ENCODE measurements at places on chromosomes 7 and 10. TPM values are rescaled to one million over a fixed set of nuclear protein-coding genes. Genes with fewer than 3 reads are reported as not detected.

GRCh38 chr10:70596110-70596798 lies 6.3 kb downstream of the PRF1 start:
- H3K4me3 ChIP-seq, result no peak overlapping the region
- H3K27ac ChIP-seq, result no peak overlapping the region
- no peak for DNase-seq
- H3K27me3 ChIP-seq, result peaks cover 9% of the 10 kb centered on the region

DNA sequence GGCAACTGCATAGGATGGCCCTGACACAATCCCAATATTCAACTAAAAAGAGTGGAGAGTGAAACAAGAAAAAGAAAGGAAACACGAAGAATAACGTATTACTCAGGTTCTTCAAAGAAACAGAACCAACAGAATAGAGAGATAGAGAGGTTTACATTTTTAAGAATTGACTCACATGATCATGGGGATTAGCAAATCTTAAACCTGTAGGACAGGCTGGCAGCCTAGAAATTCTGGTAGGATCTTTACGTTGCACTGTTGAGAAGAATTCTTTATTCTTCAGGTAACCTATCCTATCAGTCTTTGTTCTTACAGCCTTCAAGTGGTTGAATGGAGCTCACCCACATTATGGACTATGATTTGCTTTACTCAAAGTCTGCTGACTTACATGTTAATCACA lies 103.9 kb downstream of the AASS start:
- H3K27ac ChIP-seq, result no peak overlapping the region
- no peaks in the 10 kb centered on the region for H3K4me1 ChIP-seq
- H3K4me3 ChIP-seq, result no peak overlapping the region
- no peaks in the 10 kb centered on the region for H3K36me3 ChIP-seq
- DNase-seq, result no peak
- peaks cover 5% of the 10 kb centered on the region for H3K27me3 ChIP-seq

DNA sequence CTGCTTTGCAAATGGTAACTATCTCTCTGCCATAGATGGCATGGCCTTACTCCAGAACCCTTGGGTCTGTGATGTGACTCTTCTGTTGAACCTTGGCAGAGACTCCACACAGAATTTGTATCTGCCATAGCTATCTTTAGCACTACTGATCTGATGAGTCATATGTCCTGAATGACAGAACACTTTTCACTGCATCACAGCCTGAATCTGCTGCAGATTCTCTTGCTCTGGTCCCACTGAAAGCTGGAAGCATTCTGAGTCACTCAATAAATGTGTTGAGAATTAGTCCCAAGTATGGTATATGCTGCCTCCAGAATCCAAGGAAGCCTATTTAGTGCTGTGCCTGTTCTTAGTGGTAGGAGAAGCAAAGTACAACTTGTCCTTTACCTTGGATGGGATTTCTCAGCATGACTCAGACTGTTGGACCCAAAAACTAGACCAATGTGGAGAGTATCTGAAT lies 39.5 kb upstream of the ANKRD1 start:
- H3K4me1 ChIP-seq, result peaks cover 9% of the 10 kb centered on the region
- H3K36me3 ChIP-seq, result no peaks in the 10 kb centered on the region
- H3K4me3 ChIP-seq, result no peak overlapping the region
- peak overlapping the region; percentile 80 for H3K27ac ChIP-seq
- H3K27me3 ChIP-seq, result no peaks in the 10 kb centered on the region

DNA sequence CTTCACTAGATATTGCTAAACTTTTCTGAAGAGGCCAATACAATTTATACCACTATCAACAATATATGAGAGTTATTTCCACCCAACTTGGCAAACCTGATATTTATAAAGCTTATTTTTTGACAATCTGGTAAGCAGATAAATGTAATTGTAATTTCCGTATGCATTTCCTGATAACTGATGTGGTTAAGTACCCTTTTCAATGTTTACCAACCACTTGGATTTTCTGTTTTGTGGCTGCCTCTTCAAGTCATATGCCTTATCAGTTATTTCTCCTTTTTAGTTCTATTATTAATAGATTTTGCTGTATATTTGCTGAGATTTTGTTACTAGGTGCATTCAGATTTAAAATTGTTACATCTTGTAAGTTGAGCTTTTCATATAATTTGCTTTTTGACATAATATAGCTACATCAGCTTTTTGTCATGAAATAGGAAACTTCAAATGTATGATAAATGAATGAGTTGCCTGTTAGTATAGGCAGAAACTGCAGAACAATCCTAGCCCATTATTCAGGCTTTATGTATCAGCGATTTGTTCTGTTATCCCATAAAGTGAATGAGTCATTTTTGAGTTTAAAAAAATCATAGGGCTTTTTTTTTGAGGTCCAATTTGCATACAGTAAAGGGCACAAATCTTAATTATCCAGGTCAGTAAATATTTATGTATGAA lies 11.5 kb downstream of the SGPL1 start:
- H3K4me3 ChIP-seq, result no peak overlapping the region
- DNase-seq, result no peak
- H3K27ac ChIP-seq, result no peak overlapping the region
- peaks cover 25% of the 10 kb centered on the region for H3K4me1 ChIP-seq
- H3K36me3 ChIP-seq, result peaks cover 29% of the 10 kb centered on the region

GRCh38 chr7:93856323-93856722 lies 34.2 kb downstream of the TFPI2 start:
- no peaks in the 10 kb centered on the region for H3K27me3 ChIP-seq
- no peaks in the 10 kb centered on the region for H3K36me3 ChIP-seq
- H3K4me3 ChIP-seq, result no peak overlapping the region
- H3K27ac ChIP-seq, result no peak overlapping the region
- no peaks in the 10 kb centered on the region for H3K4me1 ChIP-seq
- no peak for DNase-seq

OPN1SW gene
- polyA plus RNA-seq, result 0.05 TPM

- no peaks in the 10 kb centered on the region for H3K27me3 ChIP-seq
- no peaks in the 10 kb centered on the region for H3K36me3 ChIP-seq
- no peak for DNase-seq
- H3K4me1 ChIP-seq, result peaks cover 48% of the 10 kb centered on the region
- peak overlapping the region; percentile 92 for H3K27ac ChIP-seq
Measured at GRCh38 chr7:143456992-143457793, 13.9 kb downstream of the TAS2R60 start.

IL2RA gene
- polyA plus RNA-seq, result not detected

GRCh38 chr7:128164061-128164954 lies 76.8 kb upstream of the LEP start:
- H3K36me3 ChIP-seq, result no peaks in the 10 kb centered on the region
- no peaks in the 10 kb centered on the region for H3K27me3 ChIP-seq
- H3K4me1 ChIP-seq, result peaks cover 6% of the 10 kb centered on the region
- no peak for DNase-seq

ANK3 gene
- polyA plus RNA-seq, result 13.9 TPM

DNA sequence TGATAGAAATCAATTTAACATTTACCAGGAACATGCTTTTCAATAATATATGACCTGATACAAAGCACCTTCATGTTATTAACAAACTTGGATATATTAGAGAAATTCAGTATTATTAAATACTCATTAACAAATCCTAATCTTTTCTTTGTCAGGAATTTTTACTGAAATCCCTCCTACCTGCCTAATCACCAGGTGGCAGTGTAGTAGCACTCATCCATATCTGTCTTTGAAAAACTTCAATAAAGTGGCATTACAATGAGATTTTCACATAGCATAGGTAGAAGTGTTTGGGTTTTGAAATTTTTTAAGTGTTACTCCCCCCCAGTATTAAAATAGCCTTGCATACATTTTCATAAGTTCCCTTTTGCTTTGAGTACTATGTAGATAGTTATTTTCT lies 1246.6 kb upstream of the LRRN3 start:
- no peaks in the 10 kb centered on the region for H3K4me1 ChIP-seq
- peak; percentile 32 for DNase-seq
- no peak overlapping the region for H3K27ac ChIP-seq
- H3K27me3 ChIP-seq, result no peaks in the 10 kb centered on the region
- no peaks in the 10 kb centered on the region for H3K36me3 ChIP-seq
- H3K4me3 ChIP-seq, result no peak overlapping the region

ADIRF gene
- not detected for polyA plus RNA-seq

DNA sequence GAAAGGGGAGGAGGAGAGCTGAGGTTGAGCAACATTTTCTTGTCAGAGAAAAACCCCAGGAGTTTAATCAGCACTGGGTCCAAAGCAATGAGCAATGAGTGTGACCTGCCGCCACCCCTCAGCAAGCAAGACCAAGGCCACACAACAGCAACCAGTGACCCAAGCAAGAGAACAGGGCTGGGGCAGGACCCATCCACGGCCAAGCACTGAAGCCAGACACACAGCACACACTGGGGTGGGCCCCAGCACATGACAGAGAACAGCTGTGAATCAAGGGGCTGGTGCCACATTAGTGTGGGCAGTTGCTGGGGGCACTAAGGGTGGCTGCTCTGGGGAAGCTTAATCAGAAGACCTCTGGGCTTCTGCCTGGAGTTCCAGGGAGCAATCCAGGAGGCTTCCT lies 16.2 kb downstream of the TMEM72 start:
- no peak overlapping the region for H3K27ac ChIP-seq
- no peak overlapping the region for H3K4me3 ChIP-seq
- no peaks in the 10 kb centered on the region for H3K36me3 ChIP-seq
- H3K4me1 ChIP-seq, result no peaks in the 10 kb centered on the region
- H3K27me3 ChIP-seq, result peaks cover 26% of the 10 kb centered on the region

DNA sequence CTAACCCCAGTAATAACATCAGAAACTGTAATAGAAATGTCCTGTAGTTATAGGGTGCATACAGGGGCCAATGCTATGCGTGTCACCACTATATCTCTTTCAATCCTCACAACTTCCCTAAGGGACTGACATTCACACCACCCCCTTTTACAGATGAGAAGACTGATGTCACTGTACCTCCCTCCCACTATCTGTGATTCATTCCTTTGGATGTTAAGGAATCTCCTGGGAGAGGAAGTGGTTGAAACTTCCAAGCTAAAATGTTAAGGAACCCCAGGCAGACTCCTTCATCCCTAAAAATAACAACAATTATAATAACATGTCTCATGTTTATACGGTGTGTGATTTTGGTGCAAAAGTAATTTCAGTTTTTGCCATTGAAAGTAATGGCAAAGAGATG lies 5.4 kb downstream of the COL13A1 start:
- H3K4me3 ChIP-seq, result no peak overlapping the region
- DNase-seq, result no peak
- H3K36me3 ChIP-seq, result no peaks in the 10 kb centered on the region
- H3K27ac ChIP-seq, result no peak overlapping the region
- no peaks in the 10 kb centered on the region for H3K27me3 ChIP-seq

DNA sequence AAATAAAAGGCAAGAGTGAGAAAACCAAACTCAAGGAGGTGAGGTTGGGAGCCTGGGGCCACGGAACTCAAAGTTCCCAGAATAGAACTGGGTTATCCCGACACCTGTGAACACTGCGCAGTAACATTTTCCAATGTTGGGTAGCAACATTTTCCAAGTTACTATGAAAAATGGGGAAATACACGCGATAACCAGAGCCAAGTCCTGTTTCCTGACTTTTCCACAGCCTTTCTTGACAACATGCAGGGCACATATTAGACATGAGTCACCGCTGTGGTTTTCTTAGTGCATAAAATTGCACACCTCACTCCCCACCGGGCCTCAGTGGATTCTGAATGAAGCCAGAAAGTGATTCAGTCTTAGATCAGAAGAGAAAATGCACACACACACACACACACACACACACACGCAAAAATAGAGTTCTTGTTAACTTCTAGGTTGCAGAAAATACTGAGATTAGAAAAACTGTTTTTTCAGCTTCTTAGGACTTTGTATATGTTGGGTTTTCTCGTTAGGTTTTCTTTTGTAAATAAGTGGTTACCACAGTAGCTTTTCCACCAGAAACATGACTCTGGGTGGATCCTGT lies 70.0 kb downstream of the CAMK1D start:
- peak overlapping the region; percentile 80 for H3K27ac ChIP-seq
- H3K4me1 ChIP-seq, result 0 out of 2 replicates have a peak, but pooled peaks cover 5% of the 10 kb centered on the region
- DNase-seq, result no peak
- no peaks in the 10 kb centered on the region for H3K27me3 ChIP-seq
- no peak overlapping the region for H3K4me3 ChIP-seq

HHEX gene
- 1.1 TPM for polyA plus RNA-seq

- H3K27ac ChIP-seq, result no peak overlapping the region
- H3K4me3 ChIP-seq, result no peak overlapping the region
- no peak for DNase-seq
Measured at GRCh38 chr7:3092468-3092867, 48.8 kb upstream of the CARD11 start.

CPED1 gene
- 4.4 TPM for polyA plus RNA-seq

GRCh38 chr7:70346844-70347462 lies 748.7 kb downstream of the AUTS2 start:
- no peaks in the 10 kb centered on the region for H3K36me3 ChIP-seq
- no peaks in the 10 kb centered on the region for H3K27me3 ChIP-seq
- DNase-seq, result no peak
- no peak overlapping the region for H3K27ac ChIP-seq

DNA sequence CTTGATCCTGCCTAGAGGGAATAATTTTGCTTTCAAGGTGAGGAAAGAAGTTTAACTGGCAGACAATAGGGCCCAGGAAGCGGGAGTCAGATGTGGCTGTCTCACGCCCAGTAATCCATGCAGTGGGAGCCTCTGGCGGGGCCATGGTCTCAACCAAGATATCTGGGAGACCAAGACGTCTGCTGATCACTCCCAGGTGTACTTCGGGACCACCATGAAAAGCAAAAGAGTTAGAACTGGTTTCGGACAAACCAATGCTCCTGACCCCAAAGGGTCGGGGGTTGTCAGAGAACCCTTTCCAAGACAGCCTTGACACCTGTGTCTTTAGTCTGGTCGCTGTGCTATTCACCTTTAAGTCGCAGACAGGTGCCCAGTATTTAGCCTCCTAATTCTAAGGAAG lies 256.9 kb upstream of the MBL2 start:
- H3K4me1 ChIP-seq, result no peaks in the 10 kb centered on the region
- no peaks in the 10 kb centered on the region for H3K27me3 ChIP-seq
- no peaks in the 10 kb centered on the region for H3K36me3 ChIP-seq
- H3K4me3 ChIP-seq, result no peak overlapping the region
- DNase-seq, result no peak
- no peak overlapping the region for H3K27ac ChIP-seq

- H3K4me1 ChIP-seq, result no peaks in the 10 kb centered on the region
- no peak for DNase-seq
- H3K27me3 ChIP-seq, result no peaks in the 10 kb centered on the region
Measured at GRCh38 chr10:79007421-79008319, 61.1 kb upstream of the ZMIZ1 start.

- no peak for DNase-seq
- H3K27me3 ChIP-seq, result no peaks in the 10 kb centered on the region
- no peaks in the 10 kb centered on the region for H3K36me3 ChIP-seq
- H3K27ac ChIP-seq, result no peak overlapping the region
- peaks cover 8% of the 10 kb centered on the region for H3K4me1 ChIP-seq
Measured at GRCh38 chr7:69448071-69448470, 150.2 kb upstream of the AUTS2 start.

Measured in SK-N-SH (cell line).